ENCODE measurements at places on chromosomes 13 and 19.

DNA sequence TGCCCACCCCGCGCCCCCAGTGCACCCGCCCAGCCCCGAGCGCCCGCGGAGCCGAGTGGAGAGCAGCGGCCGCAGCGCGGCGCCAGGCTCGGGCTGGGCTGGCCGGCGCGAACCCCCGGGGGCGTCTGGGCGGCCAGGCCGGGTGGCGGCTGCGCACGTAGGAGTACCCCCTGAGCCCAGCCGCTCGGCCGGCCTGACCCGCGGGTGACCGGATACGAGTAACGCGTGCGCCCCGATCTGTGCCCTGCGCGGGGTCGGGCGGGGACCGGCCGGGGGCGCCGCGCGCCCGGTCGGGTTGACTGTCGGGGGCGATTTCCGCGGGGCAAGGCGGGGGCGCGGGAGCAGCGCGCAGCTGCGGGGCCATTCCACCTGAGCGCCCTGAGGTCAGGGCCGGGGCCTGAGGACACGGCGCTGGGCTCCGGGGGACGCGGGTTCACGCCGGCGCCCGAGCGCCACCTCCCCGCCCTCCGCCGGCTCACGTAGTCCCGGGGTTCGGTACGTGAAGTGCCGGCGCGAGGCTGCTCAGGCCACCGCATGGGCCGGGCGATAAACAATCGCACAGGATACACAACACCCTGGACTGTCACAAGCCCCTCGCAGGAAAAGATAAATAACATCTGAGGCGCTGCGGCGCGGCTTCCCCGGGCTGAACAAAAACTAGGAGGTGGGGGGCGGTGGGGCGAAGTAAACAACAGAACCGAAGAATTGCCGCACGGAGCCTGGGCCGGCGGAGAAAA is 37.6 kb upstream of the FLT1 start:
- no peak for DNase-seq

DNA sequence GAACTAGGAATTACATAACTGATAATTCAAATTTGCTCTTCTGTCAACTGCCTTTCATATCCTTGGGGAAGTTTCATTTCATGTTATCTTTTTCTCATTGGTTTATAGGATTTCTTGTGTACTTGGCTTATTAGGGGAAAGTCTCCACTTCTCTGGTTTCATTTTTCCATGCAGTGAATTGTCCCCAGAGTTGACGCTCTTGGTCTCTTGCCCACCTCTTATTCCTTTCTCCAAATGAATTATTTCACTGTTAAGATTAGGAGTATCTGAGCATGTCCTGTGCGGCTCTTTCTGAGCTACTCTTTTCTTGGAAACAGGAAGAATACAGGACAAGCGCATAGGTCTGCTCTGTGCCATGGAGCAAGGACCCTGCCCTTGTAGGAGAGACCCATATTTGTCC is 104.8 kb downstream of the POSTN start:
- DNase-seq = no peak

- DNase-seq = no peak
Observed at GRCh38 chr13:110397436-110398115, 90.5 kb downstream of the COL4A2 start.

DNA sequence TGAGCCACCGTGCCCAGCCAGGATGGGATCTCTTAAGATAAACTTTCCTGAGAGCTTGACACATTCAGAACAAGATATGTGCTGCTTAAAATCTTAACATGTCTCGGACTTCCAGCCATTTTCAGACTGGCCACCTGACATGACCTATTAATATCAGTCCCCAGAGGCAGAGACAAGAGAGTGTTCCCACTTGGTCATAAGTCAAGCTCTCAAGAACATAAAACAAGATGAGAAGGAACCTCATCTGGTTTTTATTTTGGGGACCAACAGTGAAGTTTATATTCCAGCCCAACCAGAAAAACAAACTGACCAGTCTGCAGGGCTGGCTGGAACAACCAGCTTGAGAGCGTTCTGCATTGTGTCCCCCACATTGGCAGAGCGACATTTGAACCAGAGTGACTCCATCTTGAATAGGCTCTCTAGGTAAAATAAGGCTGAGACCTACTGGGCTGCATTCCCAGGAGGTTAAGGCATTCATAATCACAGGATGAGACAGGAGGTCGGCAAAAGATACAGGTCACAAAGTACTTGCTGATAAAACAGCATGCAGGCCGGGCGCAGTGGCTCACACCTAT is 21.8 kb upstream of the PLEKHF1 start:
- no peak for DNase-seq

- DNase-seq = no peak
Observed at GRCh38 chr13:50070186-50070585, 54.9 kb downstream of the KCNRG start.

- DNase-seq = no peak
Observed at GRCh38 chr19:37817180-37817981, 38.0 kb upstream of the ZNF573 start.

DNA sequence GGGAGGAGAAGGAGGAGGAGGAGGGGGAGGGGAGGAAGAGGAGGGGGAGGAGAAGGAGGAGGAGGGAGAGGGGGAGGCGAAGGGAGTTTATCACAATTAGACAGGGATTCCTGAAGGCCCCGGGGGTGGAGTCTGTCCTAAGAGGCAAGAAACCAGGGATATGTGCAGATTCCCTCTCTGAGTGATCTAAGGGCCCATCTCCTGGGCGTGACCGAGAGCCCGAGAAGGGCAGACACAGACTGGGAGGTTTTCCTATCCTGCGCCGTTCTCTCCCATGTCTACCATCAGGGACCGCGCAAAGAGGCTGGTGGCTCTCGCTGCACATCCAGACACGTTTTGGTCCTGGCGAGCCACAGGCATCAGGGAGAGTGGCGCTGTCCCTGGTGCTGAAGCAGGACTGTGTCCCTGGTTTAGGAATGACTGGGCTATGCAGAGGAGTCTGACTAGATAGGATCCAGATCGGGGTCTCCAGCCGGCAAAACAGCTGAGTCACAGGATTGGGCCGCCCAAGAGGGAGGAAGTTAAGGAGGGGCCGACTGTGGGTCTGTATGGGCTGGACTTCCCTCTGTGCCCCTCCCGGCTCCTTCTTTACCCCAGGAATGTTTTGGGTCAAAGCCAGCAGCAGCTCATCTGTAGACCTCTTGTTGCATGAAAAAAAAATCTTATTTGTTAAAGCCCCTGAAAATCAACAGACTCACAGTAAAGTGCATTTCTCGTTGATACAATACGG is 17.9 kb upstream of the ZNF175 start:
- DNase-seq = no peak

- DNase-seq = no peak
Observed at GRCh38 chr13:108897955-108898354, 268.5 kb downstream of the MYO16 start.

GRCh38 chr13:34263681-34264080 is 445.7 kb downstream of the RFC3 start:
- no peak for DNase-seq

DNA sequence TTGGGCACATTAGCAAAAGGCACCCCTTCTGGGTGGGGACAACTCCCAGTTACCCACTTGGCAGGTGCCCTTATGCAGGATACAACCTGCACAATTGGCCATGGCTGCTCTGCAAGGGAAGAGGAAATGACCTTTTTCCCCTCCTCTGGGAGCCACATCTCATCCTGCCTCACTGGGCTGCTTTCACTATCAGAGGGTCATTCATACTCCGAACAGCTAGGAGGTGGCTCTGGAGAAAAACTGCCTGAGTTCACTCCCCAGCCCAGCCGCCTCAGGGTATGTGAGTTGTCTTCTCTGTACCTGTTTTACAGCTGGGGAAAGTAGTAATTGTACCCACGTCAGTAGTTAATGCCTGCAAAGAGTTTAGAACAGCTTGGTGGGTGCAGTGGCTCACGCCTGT is 7.1 kb upstream of the ACTN4 start:
- no peak for DNase-seq

DNA sequence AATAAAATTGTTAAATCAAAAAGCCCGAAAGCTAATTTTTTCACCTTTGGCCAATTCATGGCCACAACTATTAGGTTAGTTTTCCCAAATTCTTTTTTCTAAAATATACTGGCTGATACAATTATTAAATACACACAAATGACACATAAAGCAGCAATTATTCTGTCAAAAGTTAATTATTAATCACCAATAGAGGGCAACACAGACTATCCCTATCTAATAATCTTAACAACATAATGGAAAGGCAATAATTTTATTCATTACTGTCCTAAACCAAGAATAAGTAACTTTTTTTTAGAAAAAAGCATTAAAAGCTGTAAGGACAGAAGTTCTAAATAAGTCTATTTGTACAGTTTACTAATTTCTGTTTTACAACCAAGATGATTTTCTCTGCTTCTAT is 51.7 kb downstream of the KATNAL1 start:
- DNase-seq = no peak

DNA sequence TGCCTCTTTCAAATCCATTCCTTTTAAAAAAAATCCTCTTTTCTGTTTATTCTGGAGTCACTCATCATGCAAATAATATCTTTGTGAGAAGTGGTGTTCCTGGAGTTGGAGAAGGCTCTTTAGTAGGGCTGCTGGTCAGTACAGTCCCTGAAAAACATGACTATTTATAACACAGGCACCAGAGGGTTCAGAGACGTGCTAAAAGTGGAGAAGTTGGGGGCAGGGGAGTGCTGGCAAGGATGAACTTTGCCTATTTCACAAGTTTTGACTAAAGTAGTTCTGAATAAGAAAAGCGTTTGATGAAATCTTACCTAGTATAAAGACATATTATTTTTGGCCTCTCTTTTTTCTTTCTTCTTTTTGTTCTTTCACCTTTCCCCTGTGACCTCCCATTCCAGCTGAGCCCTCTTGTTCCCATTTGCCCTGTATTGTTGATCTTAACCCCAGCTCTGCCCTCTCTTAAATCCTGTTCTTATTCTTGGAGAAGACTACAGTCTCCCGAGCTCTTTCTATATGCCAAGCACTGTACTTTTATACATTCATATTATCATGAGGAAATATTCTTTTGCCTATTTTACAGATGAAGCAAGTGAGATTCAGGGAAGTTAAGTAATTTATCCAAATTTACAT is 129.1 kb downstream of the TM9SF2 start:
- DNase-seq = no peak

GRCh38 chr19:39828015-39828653 is 5.8 kb downstream of the DYRK1B start:
- no peak for DNase-seq

GRCh38 chr19:35860818-35861639 is 4.3 kb downstream of the KIRREL2 start:
- no peak for DNase-seq

- no peak for DNase-seq
Observed at GRCh38 chr19:46085888-46086287, 38.6 kb downstream of the IGFL3 start.

GRCh38 chr19:45781214-45782161 is 802 bp downstream of the DMPK start:
- peak; percentile 17 for DNase-seq

GRCh38 chr13:79281339-79281747 is 124.7 kb downstream of the RBM26 start:
- no peak for DNase-seq

GRCh38 chr19:39307822-39308530 is 11.8 kb downstream of the IFNL1 start:
- no peak for DNase-seq

GRCh38 chr19:43683905-43684304 is 13.9 kb upstream of the PLAUR start:
- no peak for DNase-seq

DNA sequence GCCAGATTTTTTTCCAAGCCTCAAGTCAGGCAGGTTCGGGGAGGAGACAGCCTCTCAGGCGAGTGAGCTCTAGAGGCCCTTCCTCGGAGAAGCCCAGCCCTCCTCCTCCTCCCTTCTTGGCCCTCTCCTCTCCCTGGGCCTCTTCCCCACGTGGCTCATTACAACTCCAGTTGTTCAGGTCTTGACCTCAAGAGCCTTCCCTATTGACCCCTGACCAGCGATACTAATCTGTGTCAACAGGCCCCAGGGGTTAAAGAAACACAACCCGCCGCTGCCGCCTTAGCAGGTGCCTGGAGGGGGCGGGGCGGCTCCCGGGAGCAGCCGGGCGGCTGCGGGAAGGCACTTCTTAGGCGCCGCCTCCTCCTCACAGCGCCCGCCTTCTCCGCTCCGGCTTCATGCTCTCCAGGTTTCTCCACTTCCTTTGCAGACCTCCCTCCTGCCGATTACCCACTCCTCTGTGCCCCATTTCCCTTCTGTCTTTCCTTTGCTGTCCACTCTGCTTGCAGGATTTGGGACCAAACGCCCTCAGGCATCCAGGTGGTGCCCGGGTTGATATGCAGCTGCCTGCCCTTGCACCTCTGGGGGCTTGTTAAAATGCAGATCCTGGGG is 51.0 kb downstream of the LYL1 start:
- DNase-seq = no peak

GRCh38 chr13:99340638-99341037 is 33.4 kb upstream of the GPR183 start:
- DNase-seq = no peak

DNA sequence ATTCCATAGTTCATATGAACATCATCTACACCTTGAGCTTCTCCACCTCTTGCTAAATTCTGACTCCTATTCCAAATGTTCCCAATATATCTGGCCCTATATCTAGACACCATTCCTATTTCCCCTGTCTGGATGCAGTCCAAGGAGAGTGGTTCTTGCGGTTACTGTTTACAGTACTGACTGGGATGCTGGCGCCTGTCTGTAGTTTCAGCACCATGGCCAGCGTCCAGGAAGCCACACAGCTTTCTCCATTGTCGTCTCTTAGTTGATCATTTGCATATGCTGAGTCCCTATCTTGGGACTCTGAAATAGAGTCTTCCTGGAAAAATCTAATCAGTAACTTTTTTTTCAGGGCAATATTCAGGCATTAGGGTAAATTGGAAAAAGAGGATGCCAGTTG is 14.9 kb downstream of the LAIR2 start:
- no peak for DNase-seq

- no peak for DNase-seq
Observed at GRCh38 chr13:80458543-80458942, 117.6 kb upstream of the SPRY2 start.

DNA sequence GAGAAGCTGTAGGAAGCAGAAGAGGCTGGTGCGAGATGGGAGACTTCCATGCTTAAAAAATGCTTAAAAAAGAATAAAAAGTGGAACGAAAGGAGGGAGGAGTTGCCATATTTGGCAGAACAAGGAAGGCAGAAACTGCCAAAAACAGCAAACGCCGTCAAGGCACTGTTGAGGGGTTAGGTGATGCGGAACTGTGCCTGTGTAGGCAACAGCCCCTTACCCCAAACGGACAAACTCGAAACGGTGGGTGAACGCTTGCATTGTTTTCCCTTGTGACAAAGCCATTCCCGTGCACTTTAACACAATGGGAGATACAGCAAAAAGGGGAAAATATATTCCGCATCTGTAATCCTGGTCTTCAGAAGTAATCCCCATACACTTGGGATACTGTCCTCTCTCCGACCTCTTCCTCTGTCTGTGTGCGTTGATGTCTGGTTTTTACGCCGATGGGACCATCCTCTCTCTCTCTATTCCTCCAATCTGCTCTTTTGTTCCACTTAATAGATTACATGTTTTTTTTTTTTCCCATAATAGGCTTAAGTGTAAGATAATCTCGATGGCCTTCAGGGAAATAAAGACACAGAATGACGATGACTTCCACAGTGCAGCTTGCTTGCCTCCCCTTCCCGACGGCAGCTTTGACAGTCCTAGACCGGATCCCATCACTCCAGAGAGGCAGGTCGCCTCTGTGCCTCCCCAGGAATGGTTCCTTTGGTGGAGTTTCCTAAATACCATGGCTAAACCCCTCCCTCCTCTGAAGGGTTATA is 132.7 kb upstream of the RNF113B start:
- no peak for DNase-seq

GRCh38 chr19:42281146-42281826 is 12.2 kb downstream of the CIC start:
- peak; percentile 50 for DNase-seq

- no peak for DNase-seq
Observed at GRCh38 chr19:5131506-5132205, 162.7 kb downstream of the KDM4B start.
